Temporal lobe (tissue), 4 donors: ENCODE measurements at places on chromosomes 3 and 15. TPM values are rescaled to one million over a fixed set of nuclear protein-coding genes. Genes with fewer than 3 reads are reported as not detected.

The ASTE1 gene
- total RNA-seq = 7.4 TPM

The GOLGA6L10 gene
- 6.4 TPM for total RNA-seq

The PRSS50 gene
- total RNA-seq = 0.25 TPM

The SLC24A5 gene
- not detected for total RNA-seq

The RRP9 gene
- total RNA-seq = 10.1 TPM

The SLC25A20 gene
- 8.6 TPM for total RNA-seq

The SPPL2A gene
- 23.8 TPM for total RNA-seq

The RASL12 gene
- 2.2 TPM for total RNA-seq

The ARHGEF26 gene
- total RNA-seq = 7.9 TPM

The CPNE9 gene
- total RNA-seq = 0.49 TPM

The SMCO1 gene
- total RNA-seq = not detected

The PLA2G4D gene
- not detected for total RNA-seq

The ZNF774 gene
- total RNA-seq = 6.9 TPM

The CELSR3 gene
- 36.6 TPM for total RNA-seq

The SEMA6D gene
- total RNA-seq = 49.4 TPM

The PODXL2 gene
- 178 TPM for total RNA-seq

The SUCNR1 gene
- total RNA-seq = 0.25 TPM

The SNX22 gene
- total RNA-seq = 4.2 TPM

The UCN2 gene
- total RNA-seq = not detected

The RBP2 gene
- not detected for total RNA-seq

The IQCB1 gene
- 17.0 TPM for total RNA-seq

The IFT57 gene
- total RNA-seq = 37.4 TPM

The DCLK3 gene
- 2.7 TPM for total RNA-seq

The SLC12A1 gene
- 0.98 TPM for total RNA-seq

The ITPKA gene
- 1.2 TPM for total RNA-seq

The EXD1 gene
- 0.25 TPM for total RNA-seq

The ADAMTS9 gene
- 20.7 TPM for total RNA-seq

The CTXN2 gene
- 0.25 TPM for total RNA-seq

The CPA3 gene
- not detected for total RNA-seq

The GOLGA8J gene
- total RNA-seq = not detected

The CDHR4 gene
- under 0.01 TPM for total RNA-seq

The ATP13A3 gene
- total RNA-seq = 116 TPM

The CFAP161 gene
- total RNA-seq = 2.2 TPM

The TARS3 gene
- 32.7 TPM for total RNA-seq

The CD200R1 gene
- total RNA-seq = 0.25 TPM

The SI gene
- not detected for total RNA-seq

The THSD4 gene
- 3.0 TPM for total RNA-seq

The PPP1R14D gene
- not detected for total RNA-seq

The OSTN gene
- 6.9 TPM for total RNA-seq

The SLC6A20 gene
- total RNA-seq = 3.0 TPM

The VEPH1 gene
- 14.3 TPM for total RNA-seq
